CD4-positive, alpha-beta memory T cell (primary cell): ENCODE measurements at places on chromosomes 5 and 9.

DNA sequence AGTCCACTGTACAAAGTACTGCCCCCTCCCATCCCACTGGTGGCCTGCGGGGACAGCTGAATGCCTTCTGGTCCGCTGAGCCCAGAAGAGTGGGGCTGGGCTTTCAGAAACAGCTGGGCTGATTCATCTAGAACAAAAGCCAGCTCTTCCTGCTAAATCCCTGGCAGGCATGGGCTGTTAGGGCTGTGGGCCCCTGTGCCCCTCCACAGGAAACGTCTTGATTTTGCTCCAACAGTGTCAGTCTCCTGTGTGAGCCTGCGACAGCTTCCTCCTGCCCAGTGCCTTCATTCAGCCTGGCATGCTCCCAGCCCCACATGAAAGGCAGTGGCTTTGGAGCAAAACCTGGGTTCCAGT is 6.9 kb upstream of the GSN start:
- no peak for DNase-seq

DNA sequence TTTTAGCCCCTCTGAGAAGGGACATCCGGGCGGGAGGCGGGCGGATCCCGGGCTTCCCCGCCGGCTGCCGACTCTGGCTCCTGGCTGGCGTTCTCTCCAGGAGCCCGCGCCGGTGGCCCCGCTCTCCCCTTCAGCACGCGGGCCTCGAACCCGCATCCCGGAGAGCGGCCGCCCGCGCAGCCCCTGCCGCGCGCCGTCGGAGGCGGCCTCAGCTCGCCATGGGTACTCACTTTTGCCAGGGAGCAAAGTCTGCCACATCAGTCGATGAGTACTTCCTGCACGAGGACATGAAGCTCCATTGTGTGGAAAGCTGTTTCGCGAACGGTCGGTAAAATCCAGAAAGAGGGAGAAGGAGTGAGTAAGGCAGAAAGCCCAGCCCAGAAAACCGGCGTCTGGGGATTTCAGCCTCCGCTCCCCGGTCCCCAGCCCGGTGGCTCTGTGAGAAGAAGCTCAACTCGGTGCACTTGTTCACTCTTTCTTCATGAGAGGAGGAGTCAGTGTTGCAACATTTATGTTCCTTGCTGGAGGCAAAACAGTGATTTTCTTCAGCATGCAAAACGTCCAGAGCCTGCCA is at the start of gene PRLR:
Gene PRLR, minus strand, starts transcription at position 450 of the 574 bp plus-strand sequence. CDS start 140,867 bp downstream, outside the sequence.
- no peak for DNase-seq

DNA sequence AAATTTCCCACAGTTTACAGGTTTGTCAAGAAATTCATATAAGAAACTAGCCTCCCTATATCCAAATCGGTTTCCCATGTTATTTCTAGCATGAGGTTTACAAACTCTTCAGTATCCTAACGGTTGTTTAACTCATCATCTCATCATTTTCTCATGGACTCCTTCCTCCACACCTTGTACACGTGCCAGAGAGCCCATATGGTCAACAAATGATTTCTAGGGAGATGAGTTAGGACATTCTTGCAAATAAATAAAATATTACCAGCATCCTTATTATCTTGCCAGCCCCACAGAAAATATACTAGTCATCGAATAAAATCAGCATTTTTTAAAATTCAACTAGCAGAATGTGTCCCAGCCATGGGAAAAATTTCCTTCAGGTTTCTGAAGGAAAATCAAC is 285.2 kb downstream of the EBF1 start:
- no peak for DNase-seq

DNA sequence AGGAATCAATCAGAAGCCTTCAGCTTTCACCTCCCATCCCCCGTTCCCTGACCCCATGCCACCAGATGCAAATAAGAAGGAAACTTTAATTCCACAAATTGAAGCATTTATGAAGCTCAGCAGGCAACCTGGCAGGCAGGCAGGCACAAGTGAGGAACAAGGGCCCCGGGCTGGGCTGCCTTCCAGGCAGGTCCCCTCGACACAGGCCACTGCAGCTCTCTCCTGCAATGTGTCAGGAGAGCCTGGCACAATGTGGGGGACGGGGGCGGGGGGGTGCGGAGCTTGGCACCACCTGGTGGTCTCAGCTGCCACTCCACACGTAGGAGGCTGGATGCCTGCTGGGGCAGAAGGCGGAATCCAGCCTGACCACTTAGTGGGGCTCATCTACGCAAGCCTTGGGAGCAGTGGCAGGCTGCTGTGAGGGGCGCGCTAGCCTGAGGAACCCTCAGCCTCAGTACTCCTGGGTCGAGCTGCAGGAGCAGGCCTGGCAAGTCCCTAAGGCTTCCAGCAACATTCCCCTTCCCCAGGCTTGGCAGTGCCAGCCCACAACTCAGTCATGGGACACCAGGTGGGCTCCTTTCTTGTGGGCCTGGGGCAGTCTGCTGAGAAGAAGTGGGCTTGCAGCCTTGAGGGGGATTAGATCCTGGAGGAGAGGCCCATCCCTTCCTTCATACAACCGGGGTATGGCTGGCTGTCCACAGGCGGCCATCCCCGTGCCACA is 50.2 kb upstream of the KCNMB1 start:
- DNase-seq: no peak

- DNase-seq: no peak
Measured at GRCh38 chr5:147701468-147701867, 81.1 kb downstream of the JAKMIP2 start.

DNA sequence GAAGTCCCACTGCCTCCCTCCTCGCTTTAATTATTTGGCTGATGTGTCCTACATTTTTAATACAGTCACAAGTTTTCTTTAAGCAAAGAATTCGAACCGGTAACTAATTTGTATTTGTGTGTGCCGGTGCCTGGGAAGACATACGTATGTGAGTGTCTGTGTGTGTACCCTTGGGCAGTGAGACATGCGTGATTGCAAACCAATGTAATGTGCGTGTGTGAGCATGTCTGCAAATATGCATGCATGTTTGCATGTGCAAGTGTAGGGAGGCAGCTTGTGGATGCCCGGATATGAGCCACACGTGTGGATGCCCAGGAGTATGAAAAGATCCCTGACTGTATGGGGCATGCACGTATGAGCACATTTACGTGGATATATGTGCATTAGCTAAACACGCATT is 44.4 kb upstream of the NEK6 start:
- DNase-seq: no peak

- peak; percentile 72 for DNase-seq
Measured at GRCh38 chr5:126780165-126780827, 3.4 kb downstream of the LMNB1 start.

DNA sequence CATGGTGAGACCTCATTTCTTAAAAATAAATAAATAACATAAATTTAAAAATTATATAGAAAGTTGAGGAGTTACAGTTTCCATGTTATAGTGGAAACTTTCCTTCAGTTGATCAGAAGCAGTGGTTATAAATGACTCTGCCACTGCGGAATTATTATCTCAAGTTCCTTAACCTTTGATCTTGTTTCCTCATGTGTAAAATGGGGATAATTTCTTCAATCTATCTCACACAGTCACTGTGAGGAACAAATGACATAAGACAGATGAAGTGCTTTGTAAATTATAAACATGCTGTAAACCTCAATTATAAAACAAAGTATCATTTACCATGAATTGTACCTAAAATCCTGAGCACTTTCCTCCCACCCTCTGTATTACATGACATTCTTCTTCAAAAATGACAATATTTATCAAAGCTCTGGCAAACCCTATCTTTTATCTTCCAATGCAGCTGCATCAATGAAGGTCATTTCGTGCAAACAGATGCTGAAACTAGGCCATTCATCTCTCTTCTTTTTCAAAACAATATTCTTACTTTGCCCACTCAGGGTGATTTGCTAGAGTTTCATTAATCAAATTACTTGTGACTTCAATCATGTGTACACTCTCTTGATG is 46.8 kb downstream of the TMEM245 start:
- DNase-seq: no peak

DNA sequence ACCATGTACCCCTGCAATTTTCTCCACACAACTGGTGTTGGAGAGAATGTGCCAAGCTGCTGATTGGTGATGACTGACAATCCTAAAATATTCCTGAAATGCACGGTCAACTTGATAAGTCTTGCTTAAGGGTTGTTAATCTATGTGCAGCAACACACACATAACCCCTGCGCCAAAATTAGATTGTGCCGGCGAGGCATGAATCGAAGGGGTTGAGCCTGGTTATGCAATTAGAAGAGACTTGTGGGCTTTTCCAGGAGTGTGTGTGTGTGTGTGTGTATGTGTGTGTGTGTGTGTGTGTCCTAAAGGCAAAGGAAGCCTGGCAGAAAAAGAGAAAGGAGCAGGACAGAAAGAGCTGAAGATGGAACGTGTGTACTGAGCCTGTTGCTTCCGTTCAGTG is 22.3 kb downstream of the IRX2 start:
- no peak for DNase-seq

DNA sequence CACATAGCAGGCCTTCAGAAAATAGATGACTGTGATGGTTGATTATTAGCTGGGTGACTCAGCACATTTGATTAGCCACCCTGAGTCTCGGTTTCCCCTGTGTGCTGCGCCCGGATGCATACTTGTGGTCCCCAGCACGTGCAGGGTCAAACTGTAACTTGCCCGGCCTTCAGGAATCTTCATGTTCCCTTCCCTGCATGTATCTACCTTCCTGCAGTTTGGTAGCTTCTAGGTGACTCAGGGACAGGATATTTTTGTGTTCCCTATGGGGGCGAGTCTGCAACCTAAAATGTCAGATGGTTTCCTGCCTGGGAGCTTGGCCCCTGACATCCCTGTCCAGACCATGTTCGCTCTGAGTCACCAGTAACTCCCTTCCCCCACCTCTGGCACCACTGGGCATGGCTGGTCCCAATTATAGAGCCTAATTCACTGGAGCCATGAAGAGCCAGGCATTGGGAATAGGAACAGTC is 13.2 kb downstream of the PTGS1 start:
- DNase-seq: no peak

DNA sequence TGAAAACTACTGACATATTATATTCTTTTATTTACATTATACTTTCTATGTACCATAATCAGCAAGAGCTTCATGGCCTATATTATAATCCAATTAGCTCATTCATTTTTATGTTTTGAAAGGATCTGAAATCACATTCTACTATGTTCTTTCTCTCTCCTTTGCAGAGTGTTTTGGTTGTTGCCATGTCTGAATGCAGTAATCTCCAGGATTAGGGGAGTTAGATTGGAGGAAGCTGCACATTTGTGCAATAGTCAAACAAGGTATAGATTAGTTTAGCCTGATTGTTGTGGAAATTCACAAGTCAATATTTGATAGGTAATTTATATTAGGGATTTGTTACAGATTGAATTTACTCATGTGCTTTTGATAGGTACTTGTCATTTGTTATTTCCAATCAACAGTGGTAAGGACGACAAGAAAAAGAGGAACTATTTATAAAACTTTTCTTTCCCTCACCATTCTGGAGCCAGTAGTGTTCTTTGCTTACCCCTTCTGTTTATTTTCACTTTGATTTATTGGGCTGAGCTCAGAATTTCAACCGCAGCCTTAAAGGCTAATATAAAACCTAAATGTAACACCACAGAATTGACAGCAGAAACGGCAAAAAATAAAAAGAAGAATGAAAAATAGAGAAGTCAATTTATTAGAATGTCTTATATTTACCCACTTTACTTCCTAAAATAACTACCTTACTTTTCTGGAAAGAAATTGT is 597.0 kb downstream of the CHSY3 start:
- DNase-seq: no peak

DNA sequence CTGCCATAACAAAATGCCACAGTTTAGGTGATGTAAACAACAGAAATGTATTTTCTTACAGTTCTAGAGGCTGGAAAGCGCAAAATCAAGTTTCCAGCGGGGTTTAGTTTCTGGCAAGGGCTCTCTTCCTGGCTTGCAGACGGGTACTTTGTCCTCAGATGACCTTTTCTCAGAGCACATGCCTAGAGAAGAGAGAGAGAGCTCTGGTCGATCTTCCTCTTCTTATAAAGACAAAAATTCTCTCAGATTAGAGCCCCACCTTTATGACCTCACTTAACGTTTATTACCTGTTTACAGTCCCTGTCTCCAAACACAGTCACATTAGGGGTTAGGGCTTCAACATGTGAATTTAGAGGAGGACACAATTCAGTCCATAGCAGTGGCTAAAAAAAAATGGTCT is 119.7 kb downstream of the CETN3 start:
- DNase-seq: no peak

GRCh38 chr5:178434016-178434761 is 156.0 kb downstream of the COL23A1 start:
- DNase-seq: no peak
